Spinal cord (tissue), 10 donors: ENCODE measurements at places on chromosomes 7 and 10.

DNA sequence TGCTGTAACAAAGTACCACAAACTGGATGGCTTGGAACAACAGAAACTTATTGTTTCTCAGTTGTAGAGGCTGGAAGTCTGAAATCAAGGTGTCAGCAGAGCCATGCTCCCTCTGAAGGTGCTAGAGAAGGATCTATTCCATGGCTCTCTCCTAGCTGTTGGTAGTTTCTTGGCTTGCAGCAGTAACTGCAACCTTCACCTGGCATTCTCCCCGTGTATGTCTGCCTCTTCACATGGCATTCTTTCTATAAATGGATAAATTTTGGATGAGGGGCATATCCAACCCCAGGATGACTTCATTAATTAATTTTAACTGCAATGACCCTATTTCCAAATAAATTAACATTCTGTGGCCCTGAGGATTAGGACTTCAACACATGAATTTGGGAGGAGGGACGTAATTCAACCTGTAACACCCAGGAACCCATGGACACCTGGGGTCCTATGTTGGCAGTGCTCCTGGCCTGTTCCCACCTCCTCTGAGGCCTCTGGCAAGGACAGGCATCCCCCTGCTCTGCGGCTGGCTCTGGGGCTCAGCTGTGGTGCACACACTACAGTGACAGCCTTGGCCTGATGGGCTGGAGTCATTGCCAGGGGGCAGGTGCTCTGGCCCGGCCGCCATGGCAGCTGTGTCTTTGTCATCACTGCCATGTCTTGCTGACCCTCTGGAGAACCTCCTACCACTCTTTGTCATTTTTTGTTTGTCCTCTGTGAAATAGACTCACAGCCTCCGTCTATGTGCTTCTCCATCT, 30.8 kb downstream of the LSMEM1 start:
- no peaks in the 10 kb centered on the region for H3K36me3 ChIP-seq
- no peak overlapping the region for H3K27ac ChIP-seq
- H3K4me3 ChIP-seq, result no peak overlapping the region
- no peaks in the 10 kb centered on the region for H3K27me3 ChIP-seq

DNA sequence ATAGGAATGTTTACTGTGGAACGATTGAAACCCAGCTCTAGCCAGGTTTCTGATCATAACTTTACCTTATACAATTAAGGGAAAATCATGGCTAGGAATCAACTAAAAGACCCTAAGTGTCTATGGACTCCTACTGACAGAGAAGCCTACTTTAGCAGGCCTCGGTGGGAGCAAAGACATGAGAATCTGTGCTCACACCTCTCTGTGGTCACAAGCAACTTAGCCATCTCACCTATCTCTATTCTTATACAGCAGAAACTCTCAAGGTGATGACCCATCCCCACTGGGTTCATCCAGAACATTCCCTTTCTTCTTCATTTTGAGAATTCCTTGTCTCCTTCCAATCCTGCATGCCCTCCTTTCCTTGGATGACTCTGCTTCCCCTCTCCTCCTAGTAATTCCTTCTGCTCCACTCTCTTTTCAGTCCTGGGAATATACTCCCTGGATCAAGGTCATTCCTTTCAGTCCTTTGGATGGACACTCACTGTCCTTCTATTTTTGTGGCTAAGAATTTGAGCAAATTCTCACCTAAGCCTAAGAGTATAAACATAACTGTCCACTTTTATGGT, 2.9 kb downstream of the BLNK start:
- H3K4me3 ChIP-seq, result no peak overlapping the region
- no peaks in the 10 kb centered on the region for H3K4me1 ChIP-seq
- H3K36me3 ChIP-seq, result no peaks in the 10 kb centered on the region
- H3K27me3 ChIP-seq, result no peaks in the 10 kb centered on the region

- peak overlapping the region; percentile 73 for H3K27ac ChIP-seq
- no peaks in the 10 kb centered on the region for H3K36me3 ChIP-seq
- no peaks in the 10 kb centered on the region for H3K27me3 ChIP-seq
These were observed 259.3 kb downstream of the ARHGAP12 start for GRCh38 chr10:31669357-31669756.

- peak overlapping the region; percentile 49 for H3K4me3 ChIP-seq
- peak overlapping the region; percentile 83 for H3K27ac ChIP-seq
- peaks cover 24% of the 10 kb centered on the region for H3K4me1 ChIP-seq
- DNase-seq, result no peak
These were observed 1.5 kb downstream of the CTBP2 start for GRCh38 chr10:125158601-125159485.

DNA sequence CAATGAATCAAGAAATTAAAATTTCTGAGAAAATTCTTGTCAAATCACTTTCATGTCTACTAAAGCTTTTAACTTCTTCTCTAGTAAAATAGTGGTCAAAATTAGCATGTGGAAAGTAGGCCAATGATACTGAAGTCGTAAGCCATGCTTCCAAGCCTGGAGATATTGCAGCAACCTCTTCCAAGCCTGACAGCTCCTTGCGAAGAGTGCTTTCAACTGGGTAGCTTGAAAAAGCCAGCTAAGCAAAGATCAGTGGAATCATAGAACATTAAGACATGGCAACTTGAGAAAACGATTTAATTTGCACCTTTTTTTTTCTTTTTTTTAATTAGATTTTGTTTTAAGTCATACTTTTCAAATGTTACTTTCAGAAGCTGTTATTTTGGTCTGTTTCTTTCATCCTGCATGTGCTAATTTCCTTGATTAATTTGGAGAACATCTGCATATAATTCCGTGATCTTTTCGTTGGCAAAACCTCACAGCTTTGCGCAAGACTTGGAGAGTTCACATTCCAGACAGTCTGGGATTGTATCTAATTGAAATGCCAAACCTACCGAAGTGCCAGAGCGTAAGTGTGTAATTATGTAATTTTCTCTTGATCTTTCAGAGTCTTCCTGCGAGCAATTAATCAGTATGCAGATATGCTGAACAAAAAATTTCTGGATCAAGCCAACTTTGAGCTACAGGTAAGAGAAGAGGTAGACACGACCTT, 142.2 kb upstream of the INSYN2A start:
- no peaks in the 10 kb centered on the region for H3K27me3 ChIP-seq
- DNase-seq, result peak; percentile 79
- no peak overlapping the region for H3K4me3 ChIP-seq
- H3K27ac ChIP-seq, result no peak overlapping the region

- no peak for DNase-seq
- H3K36me3 ChIP-seq, result no peaks in the 10 kb centered on the region
- H3K27ac ChIP-seq, result no peak overlapping the region
- H3K4me3 ChIP-seq, result no peak overlapping the region
These were observed 22.2 kb downstream of the MGAM2 start for GRCh38 chr7:142133731-142134148.

GRCh38 chr10:78258323-78259030, 224.8 kb downstream of the RPS24 start:
- no peak for DNase-seq
- no peaks in the 10 kb centered on the region for H3K27me3 ChIP-seq
- no peak overlapping the region for H3K4me3 ChIP-seq
- no peak overlapping the region for H3K27ac ChIP-seq
- peaks cover 20% of the 10 kb centered on the region for H3K4me1 ChIP-seq

- H3K4me3 ChIP-seq, result no peak overlapping the region
- H3K27me3 ChIP-seq, result no peaks in the 10 kb centered on the region
- no peaks in the 10 kb centered on the region for H3K36me3 ChIP-seq
- no peak for DNase-seq
- H3K27ac ChIP-seq, result no peak overlapping the region
These were observed 128.3 kb downstream of the TPST1 start for GRCh38 chr7:66333443-66333842.

GRCh38 chr10:86259901-86260562, 106.6 kb downstream of the GRID1 start:
- H3K4me1 ChIP-seq, result peaks cover 55% of the 10 kb centered on the region
- peaks cover 4% of the 10 kb centered on the region for H3K36me3 ChIP-seq
- no peak overlapping the region for H3K27ac ChIP-seq

GRCh38 chr7:43639858-43640491, 57.1 kb downstream of the STK17A start:
- no peak for DNase-seq
- peak overlapping the region; percentile 78 for H3K27ac ChIP-seq
- H3K4me3 ChIP-seq, result no peak overlapping the region
- H3K36me3 ChIP-seq, result peaks cover 16% of the 10 kb centered on the region
- peaks cover 8% of the 10 kb centered on the region for H3K4me1 ChIP-seq
